Fibroblast of lung (primary cell): ENCODE measurements at places on chromosomes 2 and 18.

DNA sequence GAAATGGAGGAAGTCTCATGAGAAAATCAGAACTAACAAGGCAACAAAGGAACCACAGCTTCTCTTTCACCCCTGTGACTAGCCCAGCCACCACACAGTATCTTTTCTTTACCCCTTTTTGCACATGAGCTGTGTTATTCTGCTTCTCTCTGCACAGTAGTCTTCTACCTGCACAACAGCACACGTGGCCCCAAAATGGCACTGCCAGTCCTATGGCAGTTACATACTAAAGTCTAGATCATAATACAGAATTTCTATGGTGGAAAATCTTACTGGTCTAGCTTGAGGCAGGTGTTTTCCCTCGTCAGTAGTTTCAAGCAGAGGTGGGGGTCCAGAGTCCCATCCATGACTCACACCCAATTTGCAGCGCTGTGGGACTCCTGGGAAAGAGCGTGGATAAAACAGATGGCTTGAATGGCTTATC, 177.7 kb downstream of the DIS3L2 start:
- no peak overlapping the region for H3K4me3 ChIP-seq
- H3K4me1 ChIP-seq = peaks cover 2% of the 10 kb centered on the region
- no peak for DNase-seq
- H3K27ac ChIP-seq = no peak overlapping the region

DNA sequence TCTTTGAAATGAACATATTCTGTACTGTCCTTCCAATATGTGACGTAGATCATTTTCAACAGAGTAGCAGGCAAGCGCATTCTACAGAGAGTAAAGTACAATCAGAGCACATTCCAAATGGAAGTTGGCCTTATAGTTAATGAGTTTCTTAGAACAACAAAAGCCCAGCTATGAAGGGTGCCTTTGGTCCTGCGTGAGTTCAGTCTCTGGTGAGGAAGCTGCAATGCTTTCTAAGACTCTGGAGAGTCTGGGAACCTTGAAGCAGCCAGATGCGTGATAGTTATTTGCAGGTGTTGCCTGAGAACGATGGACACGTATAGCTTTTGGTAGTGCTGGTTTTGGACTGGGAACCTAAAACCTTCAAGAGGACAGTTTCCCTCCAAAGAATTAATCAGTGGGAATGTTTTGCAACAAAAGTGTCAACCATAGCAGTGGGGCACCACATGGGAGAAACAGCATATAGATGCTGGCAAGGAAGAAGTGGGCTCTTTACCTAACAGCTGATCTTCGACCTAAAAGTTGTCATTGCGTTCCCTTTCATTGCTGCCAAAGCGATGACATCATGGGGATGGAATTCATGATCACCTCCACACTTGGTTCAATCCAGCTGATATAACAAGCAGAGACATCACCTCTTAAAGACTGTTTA, 9.3 kb upstream of the SNORC start:
- no peaks in the 10 kb centered on the region for H3K4me1 ChIP-seq
- H3K27ac ChIP-seq = no peak overlapping the region
- no peak overlapping the region for H3K4me3 ChIP-seq
- peaks cover 2% of the 10 kb centered on the region for H3K36me3 ChIP-seq
- H3K27me3 ChIP-seq = no peaks in the 10 kb centered on the region

GRCh38 chr18:10518595-10519255, 7.1 kb upstream of the NAPG start:
- peaks cover 7% of the 10 kb centered on the region for H3K4me1 ChIP-seq
- no peak overlapping the region for H3K27ac ChIP-seq
- peak; percentile 61 for DNase-seq

DNA sequence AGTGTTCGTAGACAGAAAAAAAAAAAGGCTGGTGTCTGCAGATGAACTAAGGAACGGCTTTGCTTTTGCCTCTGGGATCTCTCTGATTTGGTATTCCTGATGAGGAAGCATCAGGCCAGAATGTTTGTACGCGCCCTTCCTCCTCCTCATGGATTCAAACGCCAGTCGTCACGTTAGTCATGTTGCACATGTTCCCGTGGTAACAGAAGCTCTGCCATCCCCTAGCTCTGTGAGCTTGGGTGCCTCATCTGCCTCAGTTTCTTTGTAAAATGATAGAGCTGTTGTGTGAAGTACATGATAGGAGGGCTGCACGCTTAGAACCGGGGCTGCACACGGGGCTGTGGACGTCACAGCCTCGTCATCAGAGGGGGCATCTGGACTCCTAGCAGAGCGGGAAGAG, 47.0 kb downstream of the TSHZ1 start:
- H3K4me3 ChIP-seq = no peak overlapping the region
- no peak for DNase-seq
- no peaks in the 10 kb centered on the region for H3K36me3 ChIP-seq
- H3K27ac ChIP-seq = no peak overlapping the region
- no peaks in the 10 kb centered on the region for H3K27me3 ChIP-seq

- no peak overlapping the region for H3K4me3 ChIP-seq
- peak; percentile 77 for DNase-seq
- no peaks in the 10 kb centered on the region for H3K27me3 ChIP-seq
- no peak overlapping the region for H3K27ac ChIP-seq
- H3K4me1 ChIP-seq = no peaks in the 10 kb centered on the region
These were observed 29.2 kb downstream of the CDH2 start for GRCh38 chr18:28147674-28148171.

DNA sequence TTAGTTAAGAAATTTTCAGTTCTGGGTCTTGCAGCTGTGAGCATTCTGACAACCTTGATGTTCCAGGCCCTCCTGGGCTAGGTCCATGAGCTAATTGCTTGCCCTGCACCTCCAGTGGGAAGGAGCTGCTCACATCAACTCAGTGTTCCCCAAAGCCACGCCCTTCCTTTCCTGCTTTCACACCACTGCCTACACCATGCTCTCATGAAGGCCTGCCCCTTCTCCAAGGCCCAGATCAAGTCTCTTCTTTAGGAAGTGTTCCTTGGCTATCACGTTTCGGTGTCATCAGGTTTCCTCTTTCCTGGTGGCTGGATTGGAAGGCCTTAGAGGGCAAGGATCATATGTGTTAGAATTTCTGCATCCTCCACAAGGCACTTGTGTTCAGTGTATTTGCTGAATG, 18.8 kb downstream of the TMEM127 start:
- no peak overlapping the region for H3K4me3 ChIP-seq
- no peaks in the 10 kb centered on the region for H3K27me3 ChIP-seq
- no peak overlapping the region for H3K27ac ChIP-seq
- H3K4me1 ChIP-seq = peaks cover 15% of the 10 kb centered on the region
- no peak for DNase-seq

GRCh38 chr2:179636100-179636980, 225.1 kb downstream of the ZNF385B start:
- no peak overlapping the region for H3K27ac ChIP-seq
- H3K4me3 ChIP-seq = no peak overlapping the region
- no peaks in the 10 kb centered on the region for H3K4me1 ChIP-seq
- no peaks in the 10 kb centered on the region for H3K27me3 ChIP-seq
- no peaks in the 10 kb centered on the region for H3K36me3 ChIP-seq

- H3K27ac ChIP-seq = no peak overlapping the region
- no peaks in the 10 kb centered on the region for H3K27me3 ChIP-seq
- H3K4me3 ChIP-seq = no peak overlapping the region
- no peaks in the 10 kb centered on the region for H3K4me1 ChIP-seq
- H3K36me3 ChIP-seq = no peaks in the 10 kb centered on the region
These were observed 1080.7 kb upstream of the CELF4 start for GRCh38 chr18:38646296-38646695.

DNA sequence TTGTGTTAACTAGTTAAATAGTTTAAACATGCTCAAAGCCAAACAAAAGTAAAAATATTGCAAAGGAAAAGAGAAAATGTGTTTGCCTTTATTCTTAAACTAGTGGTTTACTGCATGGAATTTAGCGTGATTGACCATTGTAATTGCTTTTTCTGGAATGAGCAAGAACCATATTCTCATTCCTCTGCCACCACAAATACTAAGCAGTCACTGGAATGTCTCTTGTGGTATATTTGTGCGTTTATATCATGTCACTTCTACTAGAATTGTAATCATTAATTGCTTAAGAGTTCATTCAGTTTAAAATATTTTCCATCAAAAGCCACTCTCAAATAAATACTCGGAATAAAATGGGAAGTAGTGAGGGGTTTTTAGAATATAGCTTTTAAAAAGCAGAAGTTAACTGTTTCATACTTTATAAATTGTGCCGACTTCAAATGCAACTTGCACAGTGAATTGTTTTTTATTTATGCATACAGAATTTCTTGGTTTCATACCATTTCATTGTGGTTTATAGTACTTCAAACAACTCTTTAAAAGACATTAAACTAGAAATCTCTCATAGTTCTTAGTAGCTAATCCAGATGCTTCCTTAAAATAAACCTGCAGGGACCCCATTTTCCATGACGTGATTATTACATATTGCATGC, 288.1 kb downstream of the EPHA4 start:
- no peaks in the 10 kb centered on the region for H3K4me1 ChIP-seq
- peak; percentile 40 for DNase-seq
- H3K36me3 ChIP-seq = no peaks in the 10 kb centered on the region

DNA sequence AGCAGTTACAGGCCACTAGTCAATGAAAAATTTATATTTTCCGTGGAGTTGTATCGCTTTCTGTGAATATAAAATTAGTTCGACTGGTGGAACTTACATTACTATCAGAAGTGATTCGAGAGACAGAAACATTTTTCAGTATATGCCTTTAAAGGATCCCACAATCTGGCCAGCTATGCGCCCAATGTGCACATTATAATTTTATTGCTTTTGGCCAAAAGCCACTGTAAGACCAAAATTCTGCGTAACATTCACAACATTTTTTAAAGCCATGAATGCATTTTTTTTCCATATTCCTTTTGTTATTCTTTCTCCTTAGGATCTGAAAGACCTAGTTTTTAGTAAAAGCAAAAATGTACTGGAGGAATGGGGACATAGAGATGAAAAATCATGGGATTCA, 131.0 kb upstream of the CHAC2 start:
- H3K27me3 ChIP-seq = no peaks in the 10 kb centered on the region
- H3K4me3 ChIP-seq = no peak overlapping the region
- H3K27ac ChIP-seq = no peak overlapping the region
- no peaks in the 10 kb centered on the region for H3K36me3 ChIP-seq
- DNase-seq = no peak
- H3K4me1 ChIP-seq = no peaks in the 10 kb centered on the region

GRCh38 chr2:238489431-238489830, 62.7 kb downstream of the ASB1 start:
- H3K4me1 ChIP-seq = no peaks in the 10 kb centered on the region
- H3K27ac ChIP-seq = no peak overlapping the region
- H3K36me3 ChIP-seq = peaks cover 4% of the 10 kb centered on the region
- DNase-seq = no peak

DNA sequence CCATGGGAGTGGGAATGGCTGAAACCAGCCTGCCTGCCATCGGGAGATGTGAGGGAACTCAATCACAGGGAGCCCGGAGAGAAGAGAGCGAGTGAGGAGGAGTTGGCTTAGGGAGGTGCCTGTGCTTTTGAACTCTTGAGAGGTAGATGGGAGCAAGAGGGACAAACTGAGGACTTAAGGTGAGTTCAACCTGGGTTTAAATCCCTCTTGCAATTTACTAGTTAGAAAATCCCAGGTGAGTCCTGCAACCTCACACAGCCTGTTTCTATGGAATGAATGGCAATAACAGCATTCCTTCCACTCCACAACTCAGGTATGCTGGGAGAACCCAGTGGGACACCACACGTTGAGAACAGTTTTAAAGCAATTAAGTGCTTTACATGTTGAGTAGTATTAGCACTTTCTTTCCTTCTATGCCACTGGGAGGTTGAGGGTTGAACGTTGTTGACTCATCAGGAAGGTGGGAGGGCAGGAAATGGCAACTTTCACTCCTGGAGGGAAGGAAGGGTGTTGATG, 57.3 kb downstream of the VIT start:
- peaks cover 4% of the 10 kb centered on the region for H3K27me3 ChIP-seq
- H3K36me3 ChIP-seq = no peaks in the 10 kb centered on the region
- DNase-seq = peak; percentile 7
- no peak overlapping the region for H3K4me3 ChIP-seq
- no peak overlapping the region for H3K27ac ChIP-seq
- H3K4me1 ChIP-seq = no peaks in the 10 kb centered on the region

DNA sequence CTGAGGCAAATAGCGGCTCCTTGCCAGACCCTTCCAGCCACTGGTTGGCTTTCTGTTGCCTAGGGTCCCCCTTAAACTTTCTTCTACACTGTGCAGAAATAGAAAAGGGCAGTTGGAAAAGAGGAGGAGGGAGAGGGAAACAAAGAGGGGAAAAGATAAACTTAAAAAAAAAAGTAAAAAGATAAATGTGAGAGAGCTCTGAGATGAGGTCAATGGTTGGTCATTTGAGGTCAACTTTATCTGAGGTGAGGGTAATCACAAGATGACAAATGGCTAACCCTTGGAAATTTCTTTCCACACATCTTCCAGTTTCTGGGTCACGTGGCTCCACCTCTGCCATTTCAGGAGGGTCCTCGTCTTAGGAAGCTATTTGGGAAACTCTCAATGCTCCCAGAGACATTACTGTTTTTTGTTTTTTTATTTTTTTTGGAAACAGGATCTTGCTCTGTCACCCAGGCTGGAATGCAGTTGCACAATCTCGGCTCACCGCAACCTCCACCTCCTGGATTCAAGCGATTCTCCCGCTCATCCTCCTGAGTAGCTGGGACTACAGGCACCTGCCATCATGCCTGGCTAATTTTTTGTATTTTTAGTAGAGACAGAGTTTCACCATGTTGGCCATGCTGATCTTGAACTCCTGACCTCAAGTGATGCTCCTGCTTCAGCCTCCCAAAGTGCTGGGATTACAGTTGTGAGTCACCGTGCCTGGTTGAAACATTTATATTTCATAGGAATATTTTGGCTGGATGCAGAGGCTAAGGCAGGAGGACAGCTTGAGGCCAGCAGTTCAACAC, 199.9 kb downstream of the TGIF1 start:
- peaks cover 19% of the 10 kb centered on the region for H3K4me1 ChIP-seq
- peak; percentile 86 for DNase-seq
- H3K36me3 ChIP-seq = no peaks in the 10 kb centered on the region
- H3K27ac ChIP-seq = peak overlapping the region; percentile 84
- H3K4me3 ChIP-seq = peak overlapping the region; percentile 30

DNA sequence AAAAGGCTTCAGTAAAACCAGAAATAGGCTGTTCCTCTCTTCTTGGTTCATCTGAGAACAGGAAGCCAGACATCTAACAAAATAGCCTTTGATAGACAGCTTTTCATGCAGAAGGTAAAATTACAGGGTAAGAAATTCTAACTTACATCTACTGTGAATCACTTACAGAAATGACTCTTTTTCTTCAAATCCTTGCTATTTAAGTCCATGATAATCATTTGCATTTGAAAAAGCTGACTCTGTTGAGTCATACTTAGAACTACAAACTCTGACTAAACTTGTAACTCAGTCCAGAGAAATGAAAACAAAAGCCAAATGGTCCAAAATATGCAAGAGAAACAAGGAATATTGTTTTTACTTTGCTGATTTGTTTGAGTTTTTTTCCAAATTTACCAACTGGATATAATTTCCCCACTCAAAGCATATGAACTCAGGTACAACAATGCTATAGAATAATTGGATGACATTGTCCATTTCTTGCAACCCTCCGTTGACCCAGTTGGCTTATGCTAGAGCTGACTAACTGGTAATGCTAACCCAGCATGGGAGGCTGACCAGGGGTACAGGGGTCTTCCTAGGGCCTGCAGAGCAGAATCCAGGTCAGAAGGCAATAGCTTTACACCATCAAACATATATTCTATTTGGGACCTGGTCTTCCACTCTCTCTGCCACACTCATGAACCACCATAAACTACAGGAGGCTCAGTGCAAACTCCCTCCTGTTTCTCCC, 18.8 kb upstream of the MREG start:
- peak; percentile 90 for DNase-seq
- no peaks in the 10 kb centered on the region for H3K36me3 ChIP-seq
- peak overlapping the region; percentile 55 for H3K27ac ChIP-seq
- no peak overlapping the region for H3K4me3 ChIP-seq
- no peaks in the 10 kb centered on the region for H3K27me3 ChIP-seq
